ENCODE measurements at places on chromosomes 2 and 18. TPM values are rescaled to one million over a fixed set of nuclear protein-coding genes. Genes with fewer than 3 reads are reported as not detected.

DNA sequence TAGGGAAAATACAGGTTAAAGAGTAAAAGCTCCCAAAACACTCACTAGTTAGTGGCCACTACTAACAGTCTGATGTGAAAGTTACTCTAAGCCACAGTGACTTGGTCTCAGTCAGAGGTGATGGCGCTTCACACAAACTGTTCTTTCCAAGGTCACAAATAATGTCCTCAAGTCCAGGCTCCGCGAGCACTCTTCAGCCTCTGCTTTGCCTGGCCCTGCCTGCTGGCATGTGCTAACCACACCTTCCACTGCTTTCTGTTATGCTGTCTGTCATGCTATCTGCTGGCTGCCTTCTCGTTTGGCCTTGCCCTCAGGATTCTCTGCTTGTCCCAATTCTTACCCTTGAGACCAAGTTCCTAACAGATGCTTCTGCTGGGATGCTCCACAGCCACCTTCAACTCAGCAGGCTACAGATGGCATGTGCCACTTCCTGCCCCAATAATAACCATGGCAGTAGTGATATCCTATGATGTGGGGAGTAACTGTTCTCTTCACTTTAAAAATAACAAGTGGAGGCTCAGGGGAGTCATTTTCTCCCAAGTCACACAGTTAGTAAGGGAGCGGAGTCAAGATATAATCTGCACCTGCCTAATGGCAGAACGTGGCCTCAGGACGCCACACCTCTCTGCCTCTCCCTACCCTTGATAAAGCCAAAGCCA, 75.7 kb downstream of the ZAP70 start:
- no peak for DNase-seq

LYG1 gene
- total RNA-seq = 2.0 TPM

STAT4 gene
- total RNA-seq = 2.6 TPM

ALPI gene
- total RNA-seq = not detected
